Stimulated activated CD8-positive, alpha-beta memory T cell treated with anti-CD3 and anti-CD28 coated beads, Interleukin-4, amount 100 ng/mL, for 4 hours (primary cell): ENCODE measurements at places on chromosomes 11 and 22.

GRCh38 chr11:70854901-70855556 is 397.3 kb downstream of the SHANK2 start:
- DNase-seq = no peak

DNA sequence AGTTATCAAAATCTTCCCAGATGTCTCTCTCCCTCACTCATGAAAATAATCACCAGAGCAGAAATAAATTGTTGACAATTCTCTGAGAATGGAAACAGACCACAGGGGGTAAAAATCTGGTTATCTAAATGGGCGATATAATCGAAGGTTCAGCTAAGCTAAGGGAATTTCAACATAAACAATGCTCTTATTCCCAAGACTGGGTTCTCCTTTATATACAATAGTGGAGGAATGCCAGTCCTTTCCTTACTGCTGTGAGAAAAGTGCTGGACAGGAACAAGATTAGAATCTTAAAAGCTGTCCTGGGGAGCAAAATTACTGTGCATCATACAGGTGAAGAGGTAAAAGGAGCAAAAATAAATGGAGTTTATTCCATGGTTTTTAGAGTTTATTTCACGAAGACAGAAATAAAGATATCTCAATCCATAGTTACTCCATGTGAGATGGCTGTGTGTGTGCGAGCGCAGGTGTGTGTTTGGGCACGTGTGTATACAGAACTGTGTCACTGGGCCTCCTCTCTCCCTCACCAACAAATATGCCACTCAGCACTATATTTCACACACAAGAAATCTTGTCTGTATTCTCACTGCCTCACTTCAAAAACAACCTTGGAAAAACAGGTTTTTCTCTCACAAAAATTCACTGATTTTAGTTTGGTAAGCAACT is 385.6 kb downstream of the DCDC1 start:
- DNase-seq = no peak

DNA sequence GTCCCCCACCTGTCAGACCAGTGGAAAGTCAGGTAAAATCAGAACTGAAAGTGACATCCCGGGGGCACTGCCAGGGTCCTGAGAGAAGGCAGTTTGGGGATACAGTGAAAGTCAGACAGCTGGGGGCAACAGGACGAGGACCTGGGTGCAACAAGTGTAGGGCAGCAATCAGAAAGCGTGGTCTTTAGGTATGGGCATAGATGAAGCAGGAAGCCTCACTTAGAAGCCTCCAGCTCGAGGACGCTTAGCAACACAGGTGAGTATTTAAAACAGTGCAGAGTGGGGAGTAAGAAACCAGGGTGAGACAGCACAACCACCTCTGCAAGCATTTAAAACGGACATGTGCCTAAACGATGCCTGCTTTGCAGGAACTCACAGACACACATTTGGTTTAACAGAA is 64.6 kb upstream of the POU2AF1 start:
- DNase-seq = no peak

DNA sequence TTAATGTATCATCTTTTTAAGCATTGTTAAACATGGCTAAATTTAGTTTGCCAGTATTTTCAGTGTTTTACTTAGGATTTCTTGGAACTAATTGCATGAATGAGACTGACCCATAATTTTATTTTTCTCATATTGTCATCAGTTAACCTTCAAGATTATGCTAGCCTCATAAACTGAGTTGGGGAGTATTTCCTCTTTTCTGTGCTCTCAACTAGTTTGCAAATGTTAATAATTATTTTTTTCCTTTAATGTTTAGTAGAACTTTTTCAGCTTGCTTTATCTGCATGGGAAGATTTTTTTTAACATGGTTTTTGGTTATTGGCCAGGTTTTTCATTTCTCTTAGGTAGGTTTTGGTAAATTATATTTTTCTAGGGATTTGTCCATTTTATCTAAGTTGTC is 235.4 kb upstream of the SESN3 start:
- DNase-seq = no peak

GRCh38 chr22:26199665-26200064 is 30.4 kb downstream of the SEZ6L start:
- no peak for DNase-seq

DNA sequence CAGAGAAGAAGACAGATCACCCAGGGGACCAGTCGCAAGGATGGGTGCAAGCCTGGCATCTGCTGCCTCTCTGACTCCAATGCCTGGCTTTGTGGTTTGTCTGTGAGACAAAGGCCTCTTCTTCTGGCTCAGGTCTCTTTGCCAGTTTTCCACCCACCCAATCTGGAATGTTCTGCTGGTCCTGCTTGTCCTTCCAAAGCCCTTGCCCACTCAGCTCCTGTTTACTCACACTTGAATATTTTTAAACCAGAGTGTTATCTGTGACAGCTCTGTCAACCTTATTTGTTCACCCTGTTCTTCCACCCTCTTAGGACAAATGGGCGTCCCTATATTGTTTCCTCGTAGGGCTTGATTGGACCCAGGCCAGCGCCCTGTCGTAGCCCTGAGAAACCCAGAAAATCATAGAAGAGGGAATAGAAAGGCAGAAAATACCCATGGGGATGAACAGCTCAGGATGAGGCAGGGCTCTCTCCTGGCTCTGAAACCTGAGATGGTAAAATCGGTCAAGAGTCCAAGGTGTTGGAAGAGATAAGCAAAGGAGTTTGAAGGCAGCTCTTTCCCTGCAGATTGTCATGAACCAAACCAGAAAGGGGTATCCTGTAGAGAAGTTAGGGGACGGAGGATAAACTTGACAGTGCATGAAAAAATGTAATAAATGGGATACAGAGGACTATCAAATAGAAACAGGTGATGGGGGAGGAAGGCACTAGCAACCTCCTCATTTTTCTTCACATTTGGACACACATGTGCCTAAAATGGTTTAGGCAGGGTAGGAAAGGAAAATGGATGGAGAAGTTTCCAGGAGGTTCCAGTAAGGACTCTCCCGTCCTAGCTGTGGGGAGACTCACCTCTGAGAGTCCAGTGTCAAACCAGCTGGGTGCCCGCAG is 651 bp downstream of the CRYAB start:
- DNase-seq = no peak

- no peak for DNase-seq
Measured at GRCh38 chr11:130830566-130830965, 85.7 kb downstream of the SNX19 start.

DNA sequence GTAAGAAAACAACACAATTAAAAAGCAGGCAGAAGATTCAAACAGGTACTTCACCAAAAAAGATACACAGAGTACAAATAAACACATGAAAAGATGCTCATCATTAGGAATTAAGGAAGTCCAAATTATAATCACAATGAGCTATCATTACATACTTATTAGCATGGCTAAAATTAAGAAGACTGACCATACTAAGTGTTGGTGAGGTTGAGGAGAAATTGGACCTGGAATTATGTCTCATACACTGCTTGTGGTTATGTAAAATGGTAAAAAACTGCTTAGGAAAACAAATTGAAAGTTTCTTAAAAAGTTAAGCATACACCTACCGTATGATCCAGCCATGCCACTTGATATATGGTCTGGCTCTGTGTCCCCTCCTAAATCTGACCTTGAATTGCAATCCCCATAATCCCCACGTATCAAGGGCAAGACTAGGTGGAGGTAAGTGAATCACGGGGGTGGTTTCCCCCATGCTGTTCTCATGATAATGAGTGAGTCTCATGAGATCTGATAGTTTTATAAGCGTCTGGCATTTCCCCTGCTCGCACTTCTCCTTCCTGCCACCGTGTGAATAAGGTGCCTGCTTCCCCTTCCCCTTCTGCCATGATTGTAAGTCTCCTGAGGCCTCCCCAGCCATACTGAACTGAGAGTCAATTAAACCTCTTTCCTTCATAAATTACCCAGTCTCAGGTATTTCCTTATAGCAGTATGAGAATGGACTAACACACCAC is 4.8 kb downstream of the SAAL1 start:
- no peak for DNase-seq

GRCh38 chr11:64758330-64759079 is 1.3 kb downstream of the PYGM start:
- DNase-seq = no peak

GRCh38 chr22:23457380-23457985 is 122.6 kb downstream of the IGLL1 start:
- no peak for DNase-seq

DNA sequence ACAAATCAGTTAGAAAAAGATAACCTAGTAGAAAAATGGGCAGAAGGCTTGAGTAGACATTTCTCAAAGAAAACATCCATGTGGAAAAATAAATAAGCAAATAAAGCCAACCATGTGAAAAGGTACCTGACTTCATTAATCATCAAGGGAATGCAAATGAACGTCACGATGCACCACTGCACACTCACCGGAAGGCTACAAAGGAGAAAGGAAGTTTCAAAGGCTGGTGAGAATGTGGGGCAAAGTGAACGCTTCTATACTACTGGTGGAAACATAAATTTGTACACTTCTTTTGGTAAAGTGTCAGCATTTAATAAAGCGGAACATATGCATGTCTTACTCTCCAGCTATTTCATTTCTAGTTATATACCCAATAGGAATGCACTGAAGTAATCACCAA is 166.8 kb downstream of the CSNK2A3 start:
- no peak for DNase-seq

DNA sequence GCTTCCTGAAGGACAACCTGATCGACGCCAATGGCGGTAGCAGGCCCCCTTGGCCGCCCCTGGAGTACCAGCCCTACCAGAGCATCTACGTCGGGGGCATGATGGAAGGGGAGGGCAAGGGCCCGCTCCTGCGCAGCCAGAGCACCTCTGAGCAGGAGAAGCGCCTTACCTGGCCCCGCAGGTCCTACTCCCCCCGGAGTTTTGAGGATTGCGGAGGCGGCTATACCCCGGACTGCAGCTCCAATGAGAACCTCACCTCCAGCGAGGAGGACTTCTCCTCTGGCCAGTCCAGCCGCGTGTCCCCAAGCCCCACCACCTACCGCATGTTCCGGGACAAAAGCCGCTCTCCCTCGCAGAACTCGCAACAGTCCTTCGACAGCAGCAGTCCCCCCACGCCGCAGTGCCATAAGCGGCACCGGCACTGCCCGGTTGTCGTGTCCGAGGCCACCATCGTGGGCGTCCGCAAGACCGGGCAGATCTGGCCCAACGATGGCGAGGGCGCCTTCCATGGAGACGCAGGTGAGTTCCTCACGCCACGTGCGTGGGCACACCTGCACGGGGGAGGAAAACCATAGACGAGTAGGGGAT is 1.5 kb downstream of the BCR start:
- no peak for DNase-seq

- no peak for DNase-seq
Measured at GRCh38 chr11:13183094-13183825, 94.3 kb upstream of the BMAL1 start.

- DNase-seq = no peak
Measured at GRCh38 chr22:31998784-31999385, 44.2 kb upstream of the SLC5A1 start.

DNA sequence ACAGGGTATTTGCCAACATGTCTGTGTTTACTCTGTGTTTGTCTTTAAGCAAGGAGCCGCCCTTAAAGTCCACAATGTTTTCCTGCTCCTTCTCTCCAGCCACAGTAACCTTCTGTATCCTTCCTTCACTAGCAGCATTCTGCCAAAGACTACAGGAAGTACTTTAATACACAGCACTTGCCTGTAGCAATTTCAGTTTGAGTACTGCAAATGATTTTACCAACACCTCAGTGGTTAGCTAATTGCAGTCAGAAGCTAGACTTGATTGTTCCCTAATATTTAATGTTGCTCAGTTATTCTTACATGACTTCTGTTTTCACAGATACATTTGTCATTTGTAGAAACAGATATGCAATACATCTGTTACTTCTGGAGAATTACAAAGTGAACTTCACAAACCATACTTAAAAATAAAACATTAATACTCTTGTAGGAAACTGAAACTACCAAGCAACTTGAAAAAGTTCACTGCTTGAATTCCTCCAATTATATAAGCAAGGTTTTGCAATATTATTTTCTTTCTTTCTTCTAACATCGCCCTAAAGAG is 69.1 kb downstream of the FCHSD2 start:
- DNase-seq = no peak

DNA sequence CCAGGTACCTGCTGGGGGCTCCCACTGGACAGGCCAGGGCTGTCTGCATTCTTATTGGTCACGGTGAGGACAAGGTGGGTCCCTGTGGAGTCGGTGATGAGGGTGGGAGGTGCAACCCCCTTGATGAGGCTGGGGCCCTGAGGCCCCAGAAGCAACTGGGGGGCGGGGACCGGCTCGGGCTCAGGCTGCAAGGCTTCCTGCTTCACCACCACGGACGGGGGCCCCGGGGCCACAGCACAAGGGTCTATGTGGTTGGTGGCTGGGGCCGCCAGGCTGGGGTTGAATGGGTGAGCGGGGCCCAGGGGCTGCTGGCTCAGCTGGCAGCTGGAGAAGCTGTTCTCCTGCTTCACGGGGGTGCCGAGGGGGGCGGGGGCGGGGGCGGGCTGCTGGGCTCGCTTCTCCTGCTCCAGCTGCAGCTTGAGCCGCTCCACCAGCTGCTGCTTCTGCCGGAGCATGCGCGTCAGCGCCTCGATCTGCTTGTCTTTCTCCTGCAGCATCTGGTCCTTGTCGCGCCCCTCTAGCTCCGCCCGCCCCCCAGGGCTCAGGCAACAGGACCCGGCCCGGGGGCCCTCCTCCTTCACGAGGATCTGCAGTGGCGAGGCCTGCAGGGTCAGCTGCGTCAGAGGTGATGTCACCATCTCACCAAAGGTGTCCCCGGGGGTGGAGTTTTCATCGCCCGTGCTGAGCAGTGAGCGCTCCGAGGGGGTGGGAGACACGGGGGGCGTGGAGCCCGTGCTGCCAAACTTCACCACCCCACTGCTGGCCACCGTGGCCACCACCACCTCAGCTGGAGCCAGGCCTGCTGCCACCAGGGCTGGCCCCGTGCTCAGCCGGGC is 48.2 kb downstream of the SGSM3 start:
- DNase-seq = no peak

GRCh38 chr22:23806837-23807236 is 20.1 kb downstream of the SMARCB1 start:
- no peak for DNase-seq

DNA sequence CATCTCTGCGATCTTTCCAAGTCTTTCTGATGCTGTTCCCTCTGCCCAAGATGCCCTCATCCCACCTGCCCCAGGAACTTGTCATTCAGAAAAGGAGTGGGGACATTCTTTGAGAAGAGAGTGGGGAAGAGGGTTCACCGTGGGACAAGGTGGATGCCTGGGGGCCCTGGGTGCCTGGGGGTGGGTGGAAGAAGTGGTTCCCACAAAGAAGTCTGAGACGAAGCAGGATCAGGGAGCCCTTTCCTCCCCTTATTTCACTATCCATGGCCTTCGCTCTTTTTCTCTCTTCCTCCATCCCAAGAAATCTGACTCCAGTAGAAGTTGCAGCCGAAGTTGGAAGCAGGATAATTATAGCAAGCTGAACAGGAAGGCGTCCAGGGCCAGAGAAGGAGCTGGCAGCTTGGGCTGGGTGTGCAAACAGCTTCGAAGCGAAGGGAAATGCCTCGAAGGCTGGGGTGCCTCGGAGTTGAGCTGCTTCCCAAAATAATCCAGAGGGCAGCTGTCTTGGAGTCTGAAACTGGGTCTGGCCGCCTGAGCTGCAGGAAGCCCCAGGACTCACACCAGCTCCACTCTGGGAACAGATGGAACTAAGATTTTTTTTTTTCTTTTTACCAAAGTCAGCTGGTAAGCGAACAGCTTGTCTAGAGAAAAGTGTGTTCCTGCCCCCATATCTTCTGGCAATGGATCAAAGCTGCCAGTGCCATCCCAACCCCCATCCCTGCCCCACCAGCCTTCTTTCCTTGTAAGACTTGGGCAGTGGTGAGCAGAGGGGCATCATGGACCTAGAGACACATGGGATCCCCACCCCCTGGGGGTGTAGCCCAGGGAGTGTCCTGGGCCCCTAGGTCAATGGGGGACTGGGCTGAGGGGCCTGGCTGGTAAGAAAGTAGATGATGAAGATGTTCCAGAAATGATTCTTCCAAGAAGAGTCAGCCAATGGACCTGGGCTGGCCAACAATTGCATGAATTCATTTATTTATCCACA is 31.5 kb downstream of the PARVG start:
- DNase-seq = no peak
